ENCODE measurements at places on chromosomes 12 and 14.

DNA sequence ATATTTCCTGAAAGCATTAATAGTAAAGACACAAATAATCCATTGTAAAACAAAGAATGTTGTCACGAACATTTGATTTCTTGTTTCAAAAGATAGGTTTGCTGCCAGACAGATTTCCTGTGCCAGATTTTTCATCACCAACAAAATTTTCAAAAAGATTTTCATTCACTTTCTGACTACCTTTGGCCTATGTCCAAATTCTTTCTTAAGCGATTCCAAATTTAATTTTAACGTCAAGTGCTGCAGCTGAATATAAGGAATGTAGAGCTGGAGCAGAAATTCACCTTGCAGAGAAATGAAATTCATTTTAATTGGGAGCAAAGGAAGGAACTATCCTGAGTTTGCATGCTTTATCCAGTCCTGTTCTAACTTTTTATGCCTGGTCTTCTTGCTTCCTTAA, 277.4 kb downstream of the CCER1 start:
- no peak for DNase-seq

DNA sequence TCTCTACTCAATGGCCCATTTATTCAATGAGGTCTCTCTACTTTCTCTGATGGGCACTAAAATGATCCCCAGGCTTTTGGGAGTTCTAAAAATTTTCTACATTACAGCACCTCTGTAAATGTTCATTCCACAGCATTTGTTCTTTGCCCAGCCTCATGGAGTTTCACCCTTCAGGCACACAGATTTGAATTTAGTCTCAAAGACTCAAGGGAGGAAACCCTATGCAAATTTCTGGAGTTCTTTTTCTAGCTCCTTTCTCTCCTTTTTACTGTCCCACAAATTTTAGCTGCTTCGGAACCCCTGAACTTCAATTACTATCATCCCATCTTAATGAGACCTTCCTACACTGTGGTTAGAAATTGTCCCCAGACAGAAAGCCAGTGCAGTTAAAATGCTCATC, 17.5 kb upstream of the RAB21 start:
- no peak for DNase-seq

DNA sequence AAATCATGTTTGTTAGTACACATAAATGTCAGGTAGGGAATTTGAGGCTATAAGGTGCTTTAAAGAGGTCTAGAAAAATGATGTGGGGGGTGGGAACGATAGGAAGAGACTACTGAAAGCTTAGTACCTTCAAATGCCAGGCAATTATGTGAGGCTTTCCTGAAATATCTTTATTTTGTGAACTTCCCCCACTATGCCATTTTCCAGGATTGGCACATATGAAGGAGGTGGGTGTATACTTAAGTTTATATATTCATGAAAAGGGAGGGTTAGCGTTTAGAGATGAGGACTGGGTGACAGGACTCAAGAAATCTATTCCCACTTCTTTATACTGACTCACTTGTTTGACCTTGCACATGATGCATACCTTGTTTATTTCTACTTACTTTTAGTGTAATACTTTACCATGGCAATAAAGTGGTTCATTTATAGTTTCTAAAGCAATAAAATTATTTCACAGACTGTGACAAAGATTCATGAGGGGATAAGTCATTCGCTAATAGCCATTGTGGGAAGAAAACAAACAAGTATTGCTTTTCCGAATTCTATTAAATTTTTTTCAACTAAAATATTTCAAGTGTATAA, 77.1 kb downstream of the PLEKHA5 start:
- DNase-seq, result no peak

DNA sequence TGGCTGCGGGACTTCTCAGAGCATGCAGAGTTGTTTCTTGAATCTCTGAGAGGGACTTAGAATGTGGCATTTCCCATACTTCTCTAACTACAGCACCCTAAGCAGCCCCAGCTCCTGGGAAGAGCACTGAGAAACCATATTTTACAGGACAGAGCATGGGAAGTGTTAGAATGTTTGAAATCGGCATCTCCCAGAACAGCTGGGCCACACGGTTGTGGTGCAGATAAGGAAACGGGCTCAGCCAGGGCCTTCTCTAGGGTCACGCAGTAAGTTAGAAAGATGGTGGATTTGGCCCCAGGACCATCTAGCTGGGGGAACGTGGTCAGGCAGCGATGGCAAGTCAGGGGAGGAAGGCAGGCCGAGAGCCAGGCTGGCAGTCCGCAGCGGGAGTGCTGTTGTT, 10.5 kb upstream of the HHIPL1 start:
- DNase-seq, result no peak

- no peak for DNase-seq
Measured at GRCh38 chr14:68809524-68809923, 16.7 kb upstream of the ZFP36L1 start.

GRCh38 chr14:22626590-22626989, 17.6 kb downstream of the OR6J1 start:
- DNase-seq, result no peak

DNA sequence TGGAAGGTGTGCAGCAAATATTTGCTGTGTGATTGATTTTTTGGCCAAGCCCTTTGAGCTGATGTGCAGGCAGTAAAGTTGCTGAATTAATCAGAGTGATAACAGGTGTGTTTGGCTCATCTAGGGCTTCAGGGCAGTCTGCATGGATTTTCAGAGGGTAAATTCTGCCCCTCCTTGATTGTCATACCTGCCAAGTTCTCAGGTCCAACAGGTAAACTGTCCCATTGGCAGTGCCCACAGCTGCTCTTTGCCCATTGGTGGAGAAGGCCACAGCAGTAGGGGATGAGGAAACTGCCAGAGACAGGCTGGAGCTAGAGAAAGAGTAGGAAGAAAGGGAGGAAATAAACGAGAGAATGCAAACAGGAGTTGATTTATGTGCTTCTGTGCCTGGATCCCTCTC, 33.6 kb downstream of the TEP1 start:
- no peak for DNase-seq

GRCh38 chr12:32983968-32984367, 87.4 kb upstream of the PKP2 start:
- no peak for DNase-seq

DNA sequence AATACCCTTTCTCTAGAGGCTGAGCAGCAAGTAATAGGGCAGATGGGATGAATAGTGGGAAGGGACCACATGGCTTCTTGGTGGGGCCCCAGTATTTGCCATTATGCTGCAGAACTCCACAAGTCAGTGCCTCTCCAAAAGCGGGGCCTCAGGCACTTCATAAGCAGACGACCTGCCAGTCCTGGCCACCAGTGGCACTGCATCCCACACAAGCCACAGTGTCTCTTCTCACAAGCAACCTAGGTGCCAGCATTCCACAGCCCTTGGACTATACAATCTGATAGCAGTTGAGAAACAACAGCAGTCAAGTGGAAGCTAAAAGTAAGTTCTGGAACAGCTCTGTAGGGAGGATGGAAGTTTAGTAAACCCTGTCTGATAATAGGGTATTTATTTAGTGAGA, 4.2 kb upstream of the SLC8A3 start:
- DNase-seq, result no peak

DNA sequence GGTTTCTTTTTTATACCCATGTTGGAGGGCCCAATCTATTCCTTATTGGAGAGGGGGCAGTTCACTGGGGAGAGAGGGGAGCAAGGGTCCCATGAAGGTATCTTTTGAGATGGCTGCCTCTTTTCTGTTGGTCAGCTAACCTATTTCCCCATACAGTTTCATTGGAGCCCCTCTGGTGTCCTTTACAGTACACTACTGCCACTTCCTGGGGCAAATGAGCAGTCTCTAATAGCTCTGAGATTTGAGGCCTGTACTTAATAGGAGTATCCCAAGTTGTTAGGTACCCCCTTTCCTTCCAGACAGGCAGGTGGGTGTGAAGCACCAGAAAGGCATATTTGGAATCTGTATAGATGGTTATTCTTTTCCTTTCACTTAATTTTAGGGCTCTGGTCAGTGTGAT, 41.3 kb upstream of the RNU6-8 start:
- DNase-seq, result no peak

- DNase-seq, result no peak
Measured at GRCh38 chr14:68176687-68177086, 357.1 kb downstream of the RAD51B start.

GRCh38 chr14:55130196-55130550, 1.1 kb downstream of the LGALS3 start:
- no peak for DNase-seq

- peak; percentile 42 for DNase-seq
Measured at GRCh38 chr12:56151672-56152131, 685 bp upstream of the MYL6B start.

DNA sequence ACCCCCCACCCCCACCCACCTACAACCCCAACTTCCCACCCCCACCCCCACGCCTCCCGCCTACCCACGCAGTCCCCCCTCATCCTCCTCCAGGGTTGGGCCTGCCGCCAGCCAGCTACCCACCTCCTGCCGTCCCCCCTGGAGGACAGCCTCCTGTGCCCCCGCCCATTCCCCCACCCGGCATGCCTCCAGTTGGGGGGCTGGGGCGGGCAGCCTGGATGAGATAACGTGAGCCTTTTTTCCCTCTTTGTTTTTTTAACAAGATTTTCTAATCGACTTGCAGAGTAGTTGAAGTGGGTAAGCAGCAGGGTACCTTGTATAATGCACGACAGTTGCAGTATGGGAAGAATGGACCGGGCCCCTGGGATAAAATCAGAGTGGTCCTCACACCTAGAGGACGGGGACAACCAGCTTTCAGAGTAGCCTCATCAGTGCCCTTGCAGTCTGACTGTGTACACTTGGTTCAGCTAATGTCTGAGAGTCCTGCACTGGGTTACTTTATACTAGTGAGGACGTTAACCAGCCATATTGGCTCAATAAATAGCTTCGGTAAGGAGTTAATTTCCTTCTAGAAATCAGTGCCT, 29.4 kb downstream of the CCNK start:
- DNase-seq, result no peak

DNA sequence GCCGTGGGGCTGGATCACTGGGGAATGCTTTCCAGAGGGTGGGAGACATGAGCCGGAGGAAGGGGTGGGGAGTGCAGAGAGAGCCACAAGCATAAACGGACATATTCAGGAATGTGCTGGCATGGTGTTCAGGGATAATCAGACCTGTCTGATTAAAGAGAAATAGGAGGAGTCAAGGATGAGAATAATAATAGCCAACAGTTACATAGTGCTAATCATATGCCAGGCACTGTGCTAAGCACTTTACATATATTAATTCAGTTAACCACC, 43.7 kb downstream of the LTBP2 start:
- DNase-seq, result no peak

All from stimulated activated CD8-positive, alpha-beta memory T cell treated with anti-CD3 and anti-CD28 coated beads, Interleukin-4, amount 100 ng/mL, for 24 hours (primary cell).